ENCODE measurements at places on chromosomes 12 and 14.

DNA sequence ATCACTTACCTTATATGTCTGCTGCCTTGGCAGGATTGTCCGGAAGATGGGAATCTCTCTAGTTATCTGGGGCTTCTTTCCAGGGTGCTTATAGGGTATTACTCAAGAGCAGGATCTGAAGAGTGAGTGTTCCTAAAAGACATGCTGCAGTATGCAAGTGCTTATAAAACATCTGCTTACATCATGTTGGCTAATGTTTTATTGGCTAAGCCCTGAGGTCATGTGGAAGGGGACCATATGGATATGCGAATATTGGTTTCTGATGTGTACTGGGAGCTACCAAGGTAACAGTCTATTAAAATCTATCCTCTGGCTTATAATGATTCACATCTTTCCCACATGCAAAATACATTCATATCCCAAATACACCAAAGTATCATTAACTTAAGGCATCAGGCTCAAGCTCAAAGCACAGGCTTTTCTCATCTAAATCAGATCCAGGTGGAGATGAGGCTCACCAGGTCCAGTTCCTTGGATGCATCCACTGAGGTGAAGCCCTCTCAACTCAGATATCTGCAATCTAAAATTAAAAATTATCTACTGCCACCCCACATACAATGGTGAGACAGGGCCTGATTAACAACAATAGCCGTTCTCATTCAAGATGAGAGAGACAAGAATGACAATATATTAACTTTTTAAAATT is 29.8 kb downstream of the LRRIQ1 start:
- no peak for DNase-seq

DNA sequence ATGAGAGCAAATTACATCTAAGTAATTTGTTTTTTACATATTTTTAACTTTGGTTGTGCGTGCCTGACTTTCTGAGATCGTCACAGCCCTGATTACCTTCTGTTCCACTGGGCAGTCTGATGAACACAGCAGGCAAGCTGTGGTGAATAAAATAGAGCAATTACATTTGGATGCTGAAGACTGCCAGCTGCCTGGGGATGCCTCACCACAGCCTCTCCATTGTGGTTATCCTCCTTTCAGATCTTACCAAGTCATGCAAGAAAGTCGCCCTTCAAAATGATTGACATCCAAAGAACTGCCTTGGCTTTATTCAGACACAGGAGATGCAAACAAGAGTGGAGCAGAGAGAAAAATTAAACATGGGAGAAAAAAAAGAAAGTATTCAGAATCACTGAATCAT is 456.6 kb upstream of the TMPO start:
- no peak for DNase-seq

- DNase-seq = no peak
Observed at GRCh38 chr14:104229534-104230055, 91.2 kb downstream of the KIF26A start.

DNA sequence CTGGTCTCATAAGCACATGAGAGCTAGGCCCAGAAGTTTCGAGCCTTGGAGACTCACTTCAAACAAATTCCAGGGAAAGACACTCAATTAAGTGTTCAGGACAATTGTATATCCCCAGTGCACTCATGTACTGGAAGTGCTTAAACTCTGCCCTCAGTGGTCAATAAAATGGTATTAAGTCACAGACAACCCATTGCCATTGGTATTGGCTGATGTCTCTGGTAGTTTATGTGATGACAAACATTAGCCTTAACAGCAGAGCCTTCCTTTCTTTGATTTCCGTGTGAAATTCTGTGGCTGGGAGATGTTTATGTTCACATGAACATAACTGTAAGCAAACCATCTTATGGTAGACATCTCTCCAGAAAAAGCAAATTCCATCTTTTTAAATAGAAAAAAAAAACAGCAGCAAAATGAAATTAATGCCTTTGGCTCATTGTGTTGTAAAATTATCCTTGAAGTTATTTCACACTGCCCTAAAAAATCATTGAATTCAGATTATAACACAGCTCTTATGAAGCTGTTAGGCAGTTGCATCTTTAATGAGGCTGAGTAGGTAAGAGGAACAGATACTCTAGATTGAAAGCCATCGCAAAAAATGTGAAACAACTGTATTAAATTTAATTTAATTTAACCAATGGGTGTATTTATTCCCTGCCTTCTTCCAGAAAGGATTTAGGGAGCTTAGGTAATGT is 216.2 kb upstream of the PLEKHG7 start:
- DNase-seq = no peak

DNA sequence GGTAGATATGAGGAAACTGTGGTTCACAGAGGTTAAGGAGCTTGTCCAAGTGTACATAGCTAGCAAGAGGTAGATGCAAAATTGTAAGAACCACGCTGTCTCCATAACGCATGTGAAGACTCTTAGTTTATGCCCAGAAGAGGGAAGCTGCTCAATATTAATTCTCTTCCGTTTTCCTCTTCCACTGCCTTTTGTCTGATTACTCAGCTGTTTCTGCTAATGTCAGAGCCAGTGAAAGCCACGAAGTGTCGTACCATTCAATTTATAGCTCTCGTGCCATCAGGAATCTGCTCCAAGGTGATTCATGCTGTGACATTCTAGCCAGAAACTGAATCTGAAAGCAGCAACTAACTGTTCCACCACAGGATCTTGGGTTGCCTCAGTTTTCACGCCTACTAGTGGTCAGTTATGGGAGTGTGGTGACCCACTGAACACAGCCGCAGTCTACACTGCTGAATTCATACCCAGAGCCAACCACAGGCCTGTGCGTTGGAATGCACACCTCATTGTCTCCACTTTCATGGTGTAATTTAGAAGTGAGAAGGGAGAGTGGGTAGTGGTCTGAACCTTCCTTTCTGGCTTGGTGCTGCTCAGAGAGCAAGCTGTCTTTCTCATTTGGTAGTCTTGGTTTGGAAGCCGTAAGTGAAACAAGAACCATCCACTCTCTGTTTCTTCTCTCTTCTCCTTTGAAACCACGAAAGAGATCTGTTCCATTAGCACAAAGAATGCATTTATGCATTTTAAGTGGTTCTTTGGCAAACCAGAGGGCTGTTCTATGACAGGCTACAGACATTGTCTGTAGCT is 74.2 kb upstream of the NAP1L1 start:
- DNase-seq = peak; percentile 59

DNA sequence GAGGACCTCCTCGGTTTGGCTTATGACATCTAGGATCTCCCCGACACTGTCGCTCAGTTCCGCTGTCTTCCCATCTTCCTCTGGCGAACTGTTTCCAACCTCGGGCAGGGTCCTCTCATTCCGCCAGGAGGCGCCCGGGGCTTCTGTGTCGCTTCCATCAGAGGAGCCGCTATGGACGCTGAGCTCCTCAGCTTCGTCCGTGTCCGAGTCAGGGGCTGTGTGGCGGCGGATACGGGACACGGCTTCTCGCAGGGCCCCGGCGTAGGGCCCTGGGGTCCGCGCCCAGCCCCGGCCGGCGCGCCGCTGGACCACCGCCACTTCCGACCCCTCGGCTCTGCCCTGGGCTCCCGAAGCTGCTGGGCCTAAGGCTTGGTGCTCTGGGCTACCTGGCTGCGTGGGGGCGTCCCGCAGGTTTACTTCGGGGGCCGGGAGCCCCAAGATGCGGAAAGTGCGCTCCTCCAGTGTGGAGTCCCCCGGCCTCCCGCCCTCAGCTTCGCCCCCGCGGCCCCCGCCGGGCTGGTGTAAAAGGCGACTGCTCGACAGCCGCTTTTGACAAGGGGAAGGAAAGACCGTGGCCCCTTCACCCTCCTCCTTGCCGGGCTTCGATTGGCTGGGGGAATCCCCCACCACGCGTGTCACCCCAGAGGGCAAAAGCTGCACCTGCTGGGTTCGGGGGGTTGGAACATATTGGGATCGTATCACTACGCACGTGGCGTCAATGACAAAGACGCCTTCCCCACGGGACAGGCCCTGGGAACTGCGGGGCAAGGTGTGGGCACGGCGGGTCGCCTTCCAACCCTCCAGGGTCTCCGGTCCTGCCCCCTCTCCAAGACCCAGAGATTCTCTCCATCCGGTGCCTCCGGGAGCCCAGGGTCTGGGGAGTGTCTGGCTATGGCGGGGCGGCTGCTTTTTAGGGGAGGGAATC is 2.1 kb downstream of the DDN start:
- peak; percentile 82 for DNase-seq

DNA sequence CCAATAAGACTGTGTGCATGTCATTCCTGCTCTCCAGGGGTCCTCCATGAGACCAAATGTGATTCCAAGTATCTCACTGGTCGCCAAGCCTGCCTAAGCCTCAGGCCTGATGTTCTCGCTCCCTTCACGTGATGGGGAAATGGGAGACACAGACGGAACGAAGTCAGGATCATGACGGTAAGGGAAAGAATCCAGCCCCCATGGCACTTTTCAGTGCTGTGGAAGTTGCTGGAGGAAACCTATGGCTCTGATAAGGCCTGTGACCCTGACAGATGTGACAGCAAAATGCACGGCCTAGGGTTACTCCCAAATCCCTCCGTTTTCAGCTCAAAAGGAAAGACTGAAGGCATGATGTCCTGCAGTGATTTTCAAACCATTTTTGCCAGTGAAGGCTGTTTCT is 184.9 kb downstream of the CALM1 start:
- no peak for DNase-seq

DNA sequence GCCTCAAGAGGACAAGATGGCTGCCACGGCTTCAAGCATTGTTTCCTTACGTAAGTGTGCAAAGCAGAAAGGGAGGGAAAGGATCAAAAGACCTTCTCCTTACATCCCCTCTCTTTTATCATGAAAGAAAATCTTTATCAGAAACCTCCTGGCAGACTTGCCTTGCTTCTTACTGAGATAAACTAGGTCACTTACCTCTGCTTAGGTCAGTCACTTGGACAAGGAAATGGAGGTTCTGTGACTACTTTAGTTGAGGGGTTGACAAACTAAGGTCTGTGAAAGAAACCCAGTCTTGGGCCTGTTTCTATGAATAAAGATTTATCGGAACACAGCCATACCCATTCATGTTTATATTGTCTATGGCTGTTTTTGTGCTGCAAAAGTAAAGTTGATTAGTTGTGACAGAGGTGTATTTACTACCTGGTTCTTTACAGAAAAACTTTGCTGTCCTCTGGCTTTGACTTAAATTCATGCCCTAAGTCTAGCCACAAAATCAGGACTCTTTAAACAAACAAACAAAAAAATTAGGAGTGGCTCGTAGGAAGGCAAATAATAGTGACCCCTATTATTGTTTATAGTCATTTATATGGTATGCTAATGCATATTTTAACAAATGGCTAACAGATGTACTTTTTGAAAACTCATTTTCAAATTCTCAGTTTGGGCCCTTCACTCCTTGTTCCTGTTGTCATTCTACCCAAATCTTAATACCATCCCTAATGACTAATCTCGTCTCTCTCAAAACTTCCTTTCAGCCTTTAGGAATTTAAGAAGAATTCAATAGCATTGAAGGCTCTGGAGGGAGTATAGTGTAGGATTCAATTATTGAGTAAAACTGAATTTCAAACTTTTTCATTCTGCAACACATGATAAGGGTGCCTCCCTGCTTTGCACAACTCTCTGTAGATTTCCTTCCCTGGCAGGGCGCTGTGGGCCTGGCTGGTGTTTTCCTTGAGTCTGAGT is 42.0 kb upstream of the ATP2B1 start:
- DNase-seq = no peak

DNA sequence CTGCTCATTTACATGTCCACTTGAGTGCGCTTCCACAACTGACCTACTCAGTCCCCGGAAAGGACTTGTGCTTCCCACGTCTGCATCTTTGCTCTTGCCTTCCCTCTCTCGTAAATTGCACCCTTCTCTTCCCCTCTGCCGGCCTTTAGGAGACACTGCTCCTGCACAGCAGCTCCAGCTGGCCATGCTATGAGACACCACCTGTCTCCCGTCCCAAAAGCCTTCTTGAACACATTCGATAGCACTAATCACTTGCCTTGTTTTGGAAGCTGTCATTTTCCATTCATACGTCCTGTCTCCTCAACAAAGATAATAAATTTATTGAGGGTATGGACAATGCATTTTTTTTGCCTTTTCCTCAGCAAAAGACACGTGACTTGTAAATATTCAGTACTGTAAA is 15.7 kb upstream of the KCNA1 start:
- no peak for DNase-seq

DNA sequence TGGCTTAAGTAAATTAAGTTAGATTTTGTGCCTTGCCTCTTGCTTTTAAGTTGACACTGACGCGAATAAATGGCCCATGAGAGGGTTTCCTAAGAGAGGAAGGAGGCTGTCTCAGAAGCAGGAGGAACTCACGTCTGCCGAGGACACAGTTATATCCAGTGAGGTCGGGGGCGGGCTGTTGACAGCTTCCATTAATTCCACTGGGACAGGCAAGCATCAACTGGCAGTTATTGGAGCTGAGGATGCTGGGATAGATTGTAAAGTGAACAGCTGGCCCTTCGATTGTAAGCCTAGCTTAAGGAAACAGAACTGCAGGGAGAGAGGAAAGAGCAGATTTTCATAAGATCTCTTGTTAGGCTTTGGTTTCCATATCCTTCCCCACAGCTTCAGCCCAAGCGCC is 399.2 kb downstream of the IPO8 start:
- DNase-seq = no peak

DNA sequence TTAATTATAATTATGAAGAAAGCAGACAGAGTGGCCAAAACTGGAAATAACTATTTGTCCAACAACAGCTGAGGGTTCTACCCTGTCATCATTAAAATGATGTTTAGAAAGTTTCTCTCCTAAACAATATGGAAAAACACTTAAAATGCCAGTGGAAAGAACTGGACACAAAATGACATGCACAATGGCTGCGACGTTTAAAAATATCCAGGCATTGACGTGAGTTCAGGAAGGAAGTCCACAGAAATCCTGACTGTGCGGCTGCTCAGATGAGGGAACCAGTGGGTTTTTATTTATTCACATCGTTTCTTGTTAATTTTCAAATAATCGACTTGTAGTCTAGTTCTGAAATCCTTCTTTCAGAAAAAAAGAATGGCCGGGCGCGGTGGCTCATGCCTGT is 58.3 kb downstream of the CCNK start:
- no peak for DNase-seq

GRCh38 chr12:73308747-73309146 is 1036.6 kb downstream of the TRHDE start:
- no peak for DNase-seq
